ENCODE measurements at places on chromosomes 1 and 21. TPM values are rescaled to one million over a fixed set of nuclear protein-coding genes. Genes with fewer than 3 reads are reported as not detected.

PRR9 gene
- not detected for polyA plus RNA-seq

SIK1 gene
- polyA plus RNA-seq: 14.0 TPM

GRCh38 chr1:174114788-174115448 is 44.4 kb upstream of the RABGAP1L start:
- DNase-seq: peak; percentile 51

DNA sequence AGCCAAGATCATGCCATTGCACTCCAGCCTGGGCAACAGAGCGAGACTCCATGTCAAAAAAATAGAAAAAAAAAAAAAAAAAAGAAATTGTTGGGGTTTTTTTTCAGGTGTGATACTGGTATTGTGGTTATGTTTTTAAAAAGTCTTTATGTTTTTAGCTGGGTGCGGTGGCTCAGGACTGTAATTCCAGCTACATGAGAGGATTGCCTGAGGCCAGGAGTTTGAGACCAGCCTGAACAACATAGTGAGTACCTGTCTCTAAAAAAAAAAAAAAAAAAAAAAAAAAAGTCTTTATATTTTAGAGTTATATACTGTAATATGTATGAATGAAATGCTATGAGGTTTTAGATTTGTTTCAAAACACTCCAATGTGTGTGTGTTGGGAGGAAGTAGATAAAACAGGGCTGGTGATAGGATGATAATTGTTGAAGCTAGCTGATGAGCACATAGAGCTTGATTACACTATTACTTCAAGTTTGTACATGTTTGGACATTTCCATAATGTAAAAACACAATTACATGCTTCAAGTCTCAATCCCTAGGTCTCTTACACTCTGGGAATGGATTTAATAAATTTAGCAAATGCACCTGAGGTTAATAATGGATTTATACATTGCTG is 30.2 kb upstream of the ATP5PO start:
- DNase-seq: no peak

DNA sequence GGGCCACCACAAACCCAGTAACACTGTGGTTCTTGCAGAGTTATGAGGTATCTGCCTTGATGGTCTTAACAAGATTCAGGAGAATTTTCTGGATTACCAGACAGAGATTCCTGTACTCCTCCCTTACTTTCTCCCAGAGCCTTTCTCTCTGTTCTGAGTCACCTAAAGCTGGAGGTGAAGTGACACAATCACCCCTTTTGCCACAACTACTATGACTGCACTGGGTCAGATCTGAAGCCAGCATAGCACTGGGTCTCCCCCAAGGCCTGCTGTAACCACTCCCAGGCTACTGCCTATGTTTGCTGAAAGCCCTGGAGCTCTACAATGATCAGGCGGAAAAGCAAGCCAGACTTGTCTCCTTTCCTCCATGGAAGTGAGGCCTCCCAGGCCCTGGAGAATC is 156.7 kb upstream of the NEGR1 start:
- no peak for DNase-seq

DNA sequence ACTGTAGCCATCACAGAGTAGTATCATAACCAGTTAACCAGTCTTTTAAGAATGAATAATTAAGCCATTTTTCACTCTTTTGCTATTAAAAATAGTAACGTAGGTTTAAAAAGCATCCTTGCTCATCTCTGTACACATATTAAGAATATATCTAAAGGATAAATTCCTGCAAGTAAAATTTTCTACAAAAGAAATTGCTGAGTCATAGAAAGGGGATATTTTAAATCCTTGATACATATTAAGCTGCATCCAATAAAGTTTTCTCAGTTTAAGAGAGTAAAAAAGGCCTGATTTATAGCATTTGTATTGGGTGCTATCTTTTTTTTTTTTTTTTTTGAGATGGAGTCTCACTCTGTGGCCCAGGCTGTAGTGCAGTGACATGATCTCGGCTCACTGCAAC is 1.9 kb upstream of the CTH start:
- no peak for DNase-seq

DNA sequence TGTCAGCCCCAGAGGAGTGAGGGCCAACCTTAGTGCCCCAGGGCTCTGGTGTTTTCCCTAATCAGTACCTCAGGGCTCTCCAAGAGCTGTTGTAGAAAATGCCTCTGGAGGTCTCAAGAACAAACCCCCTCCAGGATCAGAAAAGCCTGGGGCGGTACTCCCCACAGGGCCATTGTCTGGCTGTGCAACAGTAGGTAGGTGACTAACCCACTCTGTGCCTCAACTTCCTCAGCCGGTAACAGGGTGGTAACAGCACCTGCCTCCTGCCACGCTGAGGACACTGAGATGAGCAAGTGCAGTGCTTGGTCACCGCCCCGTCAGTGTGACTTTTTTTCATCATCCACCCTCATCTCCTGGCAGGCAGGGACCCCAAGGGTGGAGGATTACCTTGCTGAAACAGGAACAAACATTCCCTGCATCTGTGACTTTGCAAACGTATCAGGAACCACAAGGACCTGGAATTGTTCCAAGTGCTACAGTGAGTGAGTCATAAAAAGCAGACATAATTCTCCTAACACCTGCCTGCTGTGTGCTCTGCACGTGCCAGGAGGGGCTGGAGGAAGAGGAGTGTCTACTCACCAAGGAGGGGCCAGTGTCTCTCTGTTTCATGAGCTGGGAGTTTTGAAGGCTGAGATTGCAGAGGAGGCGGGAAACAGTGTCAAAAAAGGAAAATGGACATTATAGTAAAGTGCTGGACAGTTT is 440.8 kb downstream of the NPHP4 start:
- DNase-seq: peak; percentile 1

DNA sequence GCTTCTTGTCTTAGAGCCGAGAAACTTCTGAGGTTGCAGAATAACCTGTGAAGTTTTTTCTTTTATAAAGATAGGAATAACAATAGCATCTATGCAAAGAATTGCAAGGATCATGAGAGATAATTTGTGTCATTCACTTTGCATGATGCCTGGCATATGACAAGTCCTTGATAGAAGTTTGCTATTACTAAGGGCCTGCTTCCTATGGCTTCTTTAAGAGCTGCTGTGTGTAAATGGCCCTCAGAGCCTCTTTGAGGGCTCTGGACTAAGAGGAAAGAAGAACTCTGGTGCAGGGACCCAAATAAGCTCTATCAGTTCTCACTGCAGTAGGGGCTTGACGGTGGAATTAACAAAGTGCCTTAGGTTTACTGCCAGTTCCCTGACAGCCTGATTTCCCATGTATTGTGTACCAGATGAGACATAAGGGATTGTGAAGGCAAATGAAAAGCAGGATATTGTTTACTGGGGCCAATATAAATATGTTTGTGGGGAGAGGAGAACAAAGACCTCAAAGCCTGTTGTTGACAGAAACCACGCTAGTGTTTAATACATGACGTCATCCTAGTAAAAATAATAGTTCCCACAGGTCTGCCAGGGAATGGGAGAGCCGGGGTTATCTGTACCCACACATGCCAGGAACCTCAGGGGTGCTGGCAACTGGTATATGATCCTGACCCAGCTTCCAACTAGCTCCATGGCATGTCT is 131.2 kb upstream of the UBE2U start:
- DNase-seq: no peak

GRCh38 chr1:47229031-47229885 is 2.8 kb downstream of the TAL1 start:
- no peak for DNase-seq

DNA sequence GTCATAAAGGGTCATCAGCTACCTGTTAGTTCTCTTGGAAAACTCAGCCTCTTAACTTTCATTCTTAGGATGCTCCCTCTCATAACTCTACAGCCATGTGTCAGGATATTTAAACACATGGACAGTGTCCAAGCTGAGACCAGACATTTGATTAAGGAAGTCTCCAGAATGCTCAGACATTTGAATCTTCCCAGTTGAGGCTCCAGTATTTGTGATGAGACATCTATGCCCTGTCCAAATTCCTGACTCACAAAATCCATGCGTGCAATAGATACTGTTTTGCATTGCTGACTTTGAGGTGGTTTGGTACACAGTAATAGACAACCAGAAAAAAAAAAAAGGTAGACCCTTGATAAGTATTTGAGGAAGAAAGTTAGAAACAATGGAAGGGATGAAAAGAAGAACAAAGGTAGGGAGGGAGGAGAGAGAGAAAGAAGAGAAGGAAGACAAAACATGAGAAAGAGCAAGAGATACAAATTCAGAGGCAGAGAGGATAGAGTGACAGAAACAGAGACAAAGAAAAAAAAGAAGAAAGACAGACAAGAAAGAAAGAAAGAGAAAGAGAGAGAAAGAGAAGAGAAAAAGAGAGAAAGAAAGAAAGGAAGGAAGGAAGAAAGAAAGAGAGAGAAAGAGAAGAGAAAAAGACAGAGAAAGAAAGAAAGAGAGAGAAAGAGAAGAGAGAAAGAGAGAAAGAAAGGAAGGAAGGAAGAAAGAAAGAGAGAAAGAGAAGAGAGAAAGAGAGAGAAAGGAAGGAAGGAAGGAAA is 275.5 kb upstream of the PRMT6 start:
- no peak for DNase-seq

GRCh38 chr1:235989105-235989504 is 75.8 kb downstream of the NID1 start:
- no peak for DNase-seq

Data from A549 (cell line).